ENCODE measurements at places on chromosomes 3 and 15.

- DNase-seq: no peak
Measured at GRCh38 chr3:76961284-76961683, 78.6 kb upstream of the ROBO2 start.

GRCh38 chr15:66620744-66621344 is 55.0 kb upstream of the LCTL start:
- DNase-seq: no peak

DNA sequence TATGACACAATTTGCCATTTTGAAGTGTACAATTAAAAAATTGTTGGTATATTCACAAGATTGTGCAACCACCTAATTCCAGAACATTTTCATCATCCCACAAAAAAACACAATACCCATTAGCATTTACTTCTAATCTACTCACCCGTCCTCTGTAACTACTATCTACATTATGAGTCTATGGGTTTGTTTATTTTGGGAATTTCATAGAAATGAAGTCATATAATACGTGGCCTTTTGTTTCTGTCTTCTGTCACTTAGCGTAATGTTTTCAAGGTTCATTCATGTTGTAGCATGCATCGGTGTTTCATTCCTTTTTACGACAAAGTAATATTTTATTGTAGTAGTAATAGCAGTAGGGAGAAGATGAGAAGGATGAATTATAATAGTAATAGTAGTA is 55.2 kb upstream of the CNTN6 start:
- no peak for DNase-seq

GRCh38 chr3:36964331-36964730 is 19.5 kb upstream of the TRANK1 start:
- no peak for DNase-seq

DNA sequence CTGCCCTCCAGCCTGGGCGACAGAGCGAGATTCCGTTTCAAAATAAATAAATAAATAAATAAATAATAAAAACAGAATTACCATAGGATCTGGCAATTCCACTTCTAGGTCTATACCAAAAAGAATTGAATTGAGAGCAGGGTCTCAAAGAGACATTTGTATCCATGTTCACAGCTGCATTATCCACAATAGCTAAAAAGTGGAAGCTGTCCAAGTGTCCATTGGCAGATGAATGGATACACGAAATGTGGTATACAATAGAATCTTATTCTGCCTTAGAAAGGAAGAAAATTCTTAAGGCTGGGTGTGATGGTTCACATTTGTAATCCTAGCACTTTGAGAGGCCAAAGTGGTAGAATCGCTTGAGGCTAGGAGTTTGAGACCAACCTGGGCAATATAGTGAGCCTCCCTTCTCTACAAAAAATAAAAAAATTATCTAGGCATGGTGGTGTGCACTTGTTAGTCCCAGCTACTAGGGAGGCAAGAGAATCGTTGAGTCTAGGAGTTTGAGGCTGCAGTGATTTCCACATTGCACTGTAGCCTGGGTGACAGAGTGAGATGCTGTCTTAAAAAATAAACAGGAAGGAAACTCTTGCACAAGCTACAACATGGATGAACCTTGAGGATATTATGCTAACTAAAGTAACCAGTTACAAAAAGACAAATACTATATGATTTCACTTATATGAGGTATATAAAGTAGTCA is 24.2 kb downstream of the PFKFB4 start:
- no peak for DNase-seq

- DNase-seq: no peak
Measured at GRCh38 chr15:58546066-58546591, 114.3 kb downstream of the LIPC start.

DNA sequence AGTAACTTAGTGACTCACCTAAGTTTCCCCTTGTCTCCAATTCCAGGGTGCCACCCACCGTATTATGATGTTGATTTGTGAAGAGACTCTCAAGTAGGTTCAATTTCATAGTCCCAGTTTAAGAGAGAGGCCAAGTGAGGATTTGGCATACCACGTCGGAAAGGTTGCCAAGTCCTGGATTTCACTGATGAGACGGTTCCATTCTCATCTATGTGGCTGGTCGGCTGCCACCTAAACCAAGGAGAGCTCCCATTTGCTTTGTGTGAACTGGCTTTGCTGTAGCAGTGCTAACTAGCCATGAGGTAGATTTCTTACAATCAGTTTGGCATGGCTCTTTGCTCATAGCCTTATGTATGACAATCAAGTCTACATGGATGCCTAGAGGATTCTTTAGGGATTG is 653.6 kb downstream of the NLGN1 start:
- no peak for DNase-seq

DNA sequence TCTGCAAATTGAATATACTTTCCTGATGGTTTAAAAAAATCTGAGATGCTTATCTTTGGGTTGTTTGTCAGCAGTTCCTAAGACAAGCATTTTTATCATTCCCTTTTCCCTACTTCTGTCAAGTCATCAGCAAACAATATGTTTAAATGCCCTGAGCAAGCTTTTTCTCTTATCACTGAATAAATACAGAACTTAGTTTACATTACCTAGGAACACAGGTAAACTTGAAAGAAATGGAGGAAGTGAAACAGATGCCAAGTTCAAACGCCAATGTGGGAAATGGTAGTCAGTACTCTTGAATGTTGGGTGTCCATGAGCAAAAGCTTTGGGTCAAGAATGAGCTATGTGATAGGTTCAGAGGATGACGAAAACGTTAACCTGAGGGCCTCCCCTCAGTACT is 17.2 kb upstream of the TCAIM start:
- no peak for DNase-seq

DNA sequence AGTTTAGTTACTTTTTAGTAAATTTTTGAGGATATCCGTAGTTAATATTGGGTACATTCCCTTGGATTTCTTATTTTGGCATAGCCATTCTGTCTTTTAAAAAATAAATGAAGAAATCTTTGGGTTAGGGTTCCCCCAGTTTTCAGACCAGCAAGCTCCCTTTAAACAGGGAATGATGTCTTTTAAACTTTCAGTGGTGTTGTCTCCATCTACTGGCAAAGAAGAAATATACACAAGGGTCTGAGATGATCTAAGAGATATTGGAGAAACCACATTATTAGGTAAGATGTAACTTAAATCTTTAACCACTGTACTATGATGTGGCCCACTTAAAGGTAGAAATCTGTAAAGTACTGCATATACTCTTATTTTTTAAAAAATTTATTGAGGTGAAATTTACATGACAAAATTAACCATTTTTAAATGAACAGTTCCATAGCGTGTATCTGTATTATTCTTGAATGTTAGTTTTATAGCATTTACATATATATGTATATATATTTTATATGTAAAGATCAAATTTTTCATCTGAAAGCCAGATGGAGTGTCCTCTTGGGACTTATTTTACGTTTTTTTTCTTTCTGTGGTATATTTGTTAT is 35.1 kb upstream of the EIF3J start:
- no peak for DNase-seq

DNA sequence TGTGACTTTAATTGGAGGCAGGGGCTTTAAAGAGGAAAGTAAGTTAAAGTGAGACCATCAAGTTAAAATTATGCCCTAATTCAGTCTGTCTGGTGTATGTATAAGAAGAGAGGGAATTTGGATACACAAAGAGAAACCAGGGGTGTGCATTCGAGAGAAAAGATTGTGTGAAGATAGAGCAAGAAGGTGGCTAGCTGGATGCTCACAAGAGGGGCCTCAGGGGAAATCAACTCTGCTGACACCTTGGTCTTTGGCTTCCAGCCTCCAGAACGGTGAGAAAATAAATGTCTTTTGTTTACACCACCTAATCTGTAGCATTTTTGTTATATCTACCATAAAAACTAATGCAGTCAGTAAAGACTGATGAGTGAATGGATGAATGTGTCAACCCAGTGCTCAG is 907.3 kb upstream of the CFAP20DC start:
- no peak for DNase-seq

GRCh38 chr3:65955792-65956477 is 82.8 kb downstream of the MAGI1 start:
- DNase-seq: no peak

- no peak for DNase-seq
Measured at GRCh38 chr3:131731709-131732108, 228.9 kb upstream of the MRPL3 start.

GRCh38 chr3:158859362-158859761 is 57.5 kb downstream of the MFSD1 start:
- no peak for DNase-seq

- DNase-seq: no peak
Measured at GRCh38 chr15:45892182-45892581, 257.4 kb downstream of the SQOR start.

DNA sequence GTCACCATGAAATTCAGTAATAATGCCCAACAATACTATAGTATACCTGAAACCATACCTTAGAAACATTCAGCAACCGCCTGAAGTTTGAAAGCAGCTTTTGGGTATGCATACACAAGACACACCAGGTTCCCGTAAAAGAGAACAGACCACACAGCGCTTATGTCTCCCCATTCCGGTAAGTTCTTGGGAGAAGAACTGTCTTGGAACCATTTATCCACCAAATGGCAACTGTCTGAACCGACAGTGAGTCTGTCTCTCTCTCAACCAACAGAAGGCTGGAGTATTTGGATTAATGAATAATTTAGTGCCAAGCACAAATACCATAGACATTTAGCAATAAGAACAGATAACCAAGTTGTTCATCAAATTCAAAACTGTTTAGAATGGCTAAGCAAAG is 7.6 kb downstream of the RGMA start:
- DNase-seq: no peak

- DNase-seq: no peak
Measured at GRCh38 chr3:151800431-151800830, 13.5 kb upstream of the AADAC start.

GRCh38 chr15:70043590-70043989 is 54.1 kb downstream of the TLE3 start:
- DNase-seq: no peak

DNA sequence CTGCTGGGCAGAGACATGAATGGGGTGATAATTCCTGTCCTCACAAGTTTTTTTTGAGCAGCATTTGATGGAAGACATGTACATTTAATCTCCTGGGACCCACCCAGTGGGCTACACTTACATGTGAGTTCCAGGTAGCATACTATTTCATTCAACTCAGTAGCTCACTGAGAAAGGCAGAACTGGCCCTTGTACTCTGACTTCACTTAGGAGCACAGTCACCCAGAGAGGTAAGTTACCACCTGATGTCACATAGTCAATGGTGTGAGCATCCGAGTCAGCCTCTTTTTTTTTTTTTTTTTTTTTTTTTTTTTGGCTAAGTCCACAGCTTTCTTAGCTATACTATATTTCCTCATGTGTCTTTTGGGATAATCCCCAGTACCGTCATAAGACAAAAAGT is 32.7 kb upstream of the MCTP2 start:
- no peak for DNase-seq

DNA sequence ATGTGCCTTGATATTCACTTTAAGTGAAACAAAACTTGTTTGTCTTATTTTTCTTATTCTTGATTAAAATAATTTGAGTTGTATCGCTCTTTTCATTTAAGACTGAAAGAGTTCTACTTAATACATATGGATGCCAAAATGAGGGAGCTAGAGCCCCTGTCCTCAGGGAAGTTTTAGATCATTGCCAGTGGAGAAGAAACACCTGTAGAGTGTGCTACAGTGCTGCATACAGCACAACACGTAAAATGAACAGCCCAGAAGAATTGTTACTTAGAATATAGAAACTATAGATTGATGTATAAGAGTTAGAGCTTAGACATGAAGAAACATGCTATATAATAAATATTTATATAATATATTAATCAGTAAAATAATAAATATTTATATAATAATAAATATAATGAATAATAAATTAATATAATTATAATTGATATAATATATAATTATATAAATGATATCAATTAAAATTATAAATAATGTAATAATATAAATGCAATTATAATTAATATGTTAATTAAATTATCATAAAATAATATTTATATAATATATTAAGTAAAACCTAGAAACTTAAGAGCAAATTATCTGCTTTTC is 1234.7 kb downstream of the ROBO2 start:
- no peak for DNase-seq

GRCh38 chr3:34381243-34381642 is 582.8 kb downstream of the PDCD6IP start:
- DNase-seq: no peak

GRCh38 chr3:99834211-99834957 is 16.7 kb downstream of the CMSS1 start:
- no peak for DNase-seq

- DNase-seq: no peak
Measured at GRCh38 chr15:66503780-66504562, 684 bp downstream of the RPL4 start.

DNA sequence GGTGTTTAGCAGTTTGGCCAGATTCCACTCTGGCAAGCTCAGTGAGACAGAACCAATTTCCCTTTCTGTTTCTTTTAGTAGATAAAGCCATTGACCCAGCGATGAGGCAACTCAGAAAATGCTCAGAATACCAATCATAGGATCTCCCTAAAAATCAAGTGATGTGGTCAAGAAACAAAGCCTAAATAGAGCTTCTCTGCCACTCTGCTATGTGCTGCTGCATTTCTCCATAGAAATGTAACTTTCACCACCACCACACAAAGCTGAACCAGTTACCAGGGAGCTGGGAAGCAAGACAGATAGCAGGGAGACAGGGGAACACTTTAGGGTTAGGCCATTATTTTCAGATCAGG is 109.8 kb downstream of the RPL22L1 start:
- no peak for DNase-seq

GRCh38 chr3:194485881-194486539 is 792 bp downstream of the ATP13A3 start:
- DNase-seq: no peak

GRCh38 chr15:85475711-85476110 is 95.3 kb downstream of the AKAP13 start:
- no peak for DNase-seq

Measured in NCI-H1105 (cell line).